Brain pericyte (primary cell): ENCODE measurements at places on chromosomes 3 and 15.

DNA sequence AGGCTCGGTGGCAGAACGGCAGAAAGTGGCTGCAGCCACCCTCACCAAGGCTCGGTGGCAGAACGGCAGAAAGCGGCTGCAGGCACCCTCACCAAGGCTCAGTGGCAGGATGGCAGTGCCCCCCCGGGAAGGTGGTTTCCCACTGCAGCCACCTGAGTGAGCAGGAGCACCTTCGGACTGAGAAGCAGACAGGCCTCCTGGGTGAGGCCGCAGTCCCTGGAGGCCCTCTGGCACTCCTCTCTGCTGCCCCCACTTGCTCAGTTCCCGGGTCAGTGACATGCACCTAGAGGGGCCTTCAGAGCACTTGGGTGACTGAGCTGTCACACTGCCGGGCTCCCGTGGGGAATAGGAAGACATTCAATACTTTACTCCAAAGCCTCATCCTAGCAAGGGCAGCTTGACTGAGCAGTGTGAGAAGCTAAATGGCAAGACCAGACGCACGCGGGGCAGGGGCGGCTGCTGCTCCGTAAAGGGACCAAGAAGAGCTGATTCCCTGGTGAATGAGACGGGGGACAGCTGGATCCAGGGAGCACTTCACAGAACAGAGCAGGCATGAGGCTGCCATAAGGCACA lies 62.7 kb downstream of the PCSK6 start:
- DNase-seq, result no peak

- DNase-seq, result no peak
Measured at GRCh38 chr3:29189328-29189727, 91.5 kb upstream of the RBMS3 start.

DNA sequence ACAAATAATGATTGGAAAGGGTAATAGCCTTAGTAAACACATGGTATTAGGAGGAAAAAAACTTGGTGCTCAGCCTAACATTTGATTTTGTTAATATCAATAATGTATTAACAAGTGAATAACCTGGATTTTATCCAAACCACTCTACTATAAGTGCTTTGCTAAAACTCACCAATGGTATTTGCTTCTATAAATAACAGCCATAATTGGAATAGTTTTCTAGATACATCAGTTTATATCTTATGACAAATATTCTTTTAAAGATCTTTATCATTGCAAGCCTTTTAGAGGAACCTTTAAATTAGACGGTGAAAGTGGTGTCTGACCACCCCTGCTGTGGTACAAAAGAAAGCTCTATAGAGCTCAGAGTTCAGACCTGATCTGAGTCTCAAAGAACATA lies 123.9 kb downstream of the SHOX2 start:
- DNase-seq, result no peak

DNA sequence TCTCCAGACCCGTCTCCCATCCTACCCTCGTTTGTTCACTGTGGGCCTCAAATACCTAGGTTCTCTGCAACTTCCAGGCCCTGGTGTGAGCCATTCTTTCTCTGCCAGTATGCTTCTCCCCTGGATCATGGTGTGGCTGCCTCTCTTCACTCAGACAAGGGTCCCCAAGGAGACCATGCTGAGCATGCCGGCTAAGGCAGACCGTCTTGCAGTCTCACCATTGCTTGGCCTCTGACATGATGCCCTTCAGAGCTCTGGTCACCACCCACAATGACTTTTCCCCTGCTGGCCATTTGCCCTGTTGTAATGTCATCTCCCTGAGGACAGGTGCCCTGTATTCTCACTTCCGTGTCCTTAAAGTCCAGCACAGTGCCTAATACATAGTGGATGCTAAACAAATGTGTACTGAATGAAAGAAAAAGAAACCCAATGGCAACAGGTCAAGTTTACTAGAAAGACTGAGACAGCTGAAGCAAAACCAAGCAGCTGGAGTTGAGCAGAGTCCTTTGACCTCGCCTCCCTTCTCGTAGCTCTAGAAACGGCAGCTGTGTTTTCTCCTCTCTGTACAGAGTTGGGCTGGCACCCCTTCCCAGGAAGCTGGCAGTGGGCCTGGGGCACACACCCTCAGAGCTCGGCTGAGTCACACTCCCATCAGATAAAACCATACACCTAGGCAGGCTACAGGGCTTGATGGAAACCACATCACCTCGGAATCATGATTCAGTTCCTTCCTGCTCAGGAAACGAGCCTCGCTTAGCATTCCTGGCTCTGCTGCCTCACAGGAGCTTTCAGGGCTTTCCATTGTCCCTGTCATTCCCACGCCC lies 8.6 kb downstream of the TLR9 start:
- no peak for DNase-seq

- no peak for DNase-seq
Measured at GRCh38 chr3:118817748-118818165, 216.9 kb downstream of the IGSF11 start.

DNA sequence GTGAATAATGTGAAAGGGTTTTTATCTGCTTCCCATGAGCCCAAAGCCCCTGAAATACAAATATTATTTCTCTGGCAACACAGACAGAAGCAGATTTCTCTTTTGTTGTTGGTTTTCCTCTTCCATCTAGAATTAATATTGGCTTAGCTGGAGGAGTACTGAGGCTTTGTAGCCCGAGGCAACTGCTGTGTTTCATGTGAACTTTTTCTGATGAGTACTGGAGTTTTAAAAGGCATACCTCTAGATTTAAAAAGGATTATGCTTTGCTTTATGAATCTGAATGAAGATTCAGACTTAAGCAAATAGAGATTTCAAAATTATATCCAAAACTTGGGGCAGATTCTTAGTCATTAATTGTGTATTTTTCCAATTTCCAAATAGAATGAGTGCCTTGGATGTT lies 50.9 kb downstream of the IQCH start:
- no peak for DNase-seq

- no peak for DNase-seq
Measured at GRCh38 chr3:77601823-77602415, 562.0 kb downstream of the ROBO2 start.

DNA sequence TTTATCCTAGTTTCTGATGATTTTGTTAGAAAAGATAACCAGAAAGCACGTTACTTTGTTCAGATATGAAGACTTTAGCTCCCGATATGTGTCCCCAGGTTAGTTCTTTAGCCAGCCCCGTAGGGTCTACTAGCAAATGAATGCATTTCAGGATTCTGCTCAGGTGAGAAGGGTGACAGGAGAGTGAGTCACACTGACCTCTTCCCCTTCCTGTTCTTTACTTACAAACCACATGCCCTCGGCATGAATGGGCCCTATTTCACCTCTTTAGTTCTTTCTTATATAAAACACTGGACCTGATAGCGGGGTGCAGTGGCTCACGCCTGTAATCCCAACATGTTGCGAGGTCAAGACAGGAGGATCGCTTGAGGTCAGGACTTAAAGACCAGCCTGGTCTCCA lies 98.4 kb downstream of the SLC49A4 start:
- DNase-seq, result no peak

DNA sequence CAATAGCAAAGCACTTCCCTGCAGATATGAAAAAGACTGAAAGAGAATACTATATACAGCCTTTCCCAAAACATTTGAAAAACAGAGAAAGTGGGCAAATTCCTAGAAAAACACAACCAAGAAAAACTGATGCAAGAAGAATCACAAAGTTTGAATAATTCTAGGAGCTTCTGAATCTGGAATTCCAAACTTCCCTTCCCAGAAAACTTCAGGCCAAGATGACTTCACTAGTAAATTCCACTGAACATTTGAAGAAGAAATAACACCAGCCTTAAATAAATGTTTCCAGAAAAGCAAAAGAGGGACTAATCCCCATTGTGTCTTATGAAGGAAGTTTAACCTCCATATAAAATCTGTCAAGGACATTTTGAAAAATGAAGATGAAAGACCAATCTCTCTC lies 15.8 kb upstream of the NSMCE3 start:
- DNase-seq, result no peak

DNA sequence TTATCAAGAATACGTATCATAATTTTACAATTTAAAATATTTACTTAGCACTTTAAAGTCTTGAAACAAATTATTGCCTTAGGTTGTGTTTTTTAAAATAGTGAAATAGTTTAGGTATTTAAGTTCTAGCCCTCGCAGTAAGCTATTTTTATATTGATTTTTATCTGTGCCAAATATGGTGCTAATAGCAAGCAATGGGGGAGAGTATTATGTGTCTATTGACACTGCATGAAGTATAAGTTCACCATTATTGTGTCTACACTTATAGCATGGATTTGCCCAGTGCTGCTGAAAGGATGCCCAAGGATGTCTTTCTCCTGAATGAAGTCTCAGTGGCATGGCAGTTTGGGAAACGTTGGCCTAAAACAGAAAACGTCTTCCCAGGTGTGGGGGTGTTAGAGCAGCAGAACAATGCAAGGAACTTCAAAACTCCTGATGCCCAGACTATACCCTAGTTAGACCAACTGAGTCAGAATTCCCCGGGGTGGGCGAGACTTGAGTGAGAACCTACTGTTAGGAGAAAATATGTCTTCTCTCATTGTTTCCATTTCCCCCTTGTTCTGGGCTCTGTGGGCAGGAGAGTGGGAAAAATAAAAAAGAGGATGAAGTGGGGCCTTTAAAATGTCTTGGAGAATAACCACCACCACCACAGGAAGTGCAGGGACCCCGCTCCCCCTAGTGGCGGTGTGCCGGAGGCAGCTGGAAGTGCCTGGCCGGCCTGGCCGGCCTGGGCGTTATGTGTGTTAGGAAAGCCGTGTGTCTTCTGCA lies 104.2 kb upstream of the SLC7A14 start:
- DNase-seq, result no peak

DNA sequence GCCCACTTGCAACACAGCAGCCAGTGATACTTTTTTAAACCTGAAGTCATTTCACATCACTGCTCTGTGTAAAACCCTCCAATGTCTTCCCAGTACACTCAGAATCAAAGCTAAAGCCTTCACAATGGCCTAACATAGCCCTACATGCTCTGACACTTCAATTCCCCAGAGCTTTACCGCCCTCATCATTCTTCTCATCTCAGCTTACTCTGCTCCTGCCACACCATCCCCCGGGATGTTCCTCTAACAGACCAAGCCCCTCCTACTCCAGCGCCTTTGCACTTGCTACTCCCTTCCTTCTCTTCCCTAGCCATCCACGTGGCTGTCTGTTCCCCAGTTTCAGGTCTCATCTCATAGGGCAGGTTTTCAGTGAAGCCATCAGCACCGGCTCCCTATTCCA lies 194.0 kb downstream of the SSR3 start:
- DNase-seq, result no peak
